Osteocyte (in vitro differentiated cells): ENCODE measurements at places on chromosomes 1 and 21. TPM values are rescaled to one million over a fixed set of nuclear protein-coding genes. Genes with fewer than 3 reads are reported as not detected.

ABCA4 gene
- 6.0 and 6.6 TPM in 2 replicates for total RNA-seq

SELENBP1 gene
- total RNA-seq, result 8.1 and 10.2 TPM in 2 replicates

TFF1 gene
- total RNA-seq, result not detected in 2 replicates

AMY1A gene
- not detected in 2 replicates for total RNA-seq

- peaks cover 3% of the 10 kb centered on the region for H3K4me1 ChIP-seq
- H3K27me3 ChIP-seq, result no peaks in the 10 kb centered on the region
- no peak overlapping the region for H3K27ac ChIP-seq
These were observed 498.0 kb upstream of the NFIA start for GRCh38 chr1:60584371-60584770.

DNA sequence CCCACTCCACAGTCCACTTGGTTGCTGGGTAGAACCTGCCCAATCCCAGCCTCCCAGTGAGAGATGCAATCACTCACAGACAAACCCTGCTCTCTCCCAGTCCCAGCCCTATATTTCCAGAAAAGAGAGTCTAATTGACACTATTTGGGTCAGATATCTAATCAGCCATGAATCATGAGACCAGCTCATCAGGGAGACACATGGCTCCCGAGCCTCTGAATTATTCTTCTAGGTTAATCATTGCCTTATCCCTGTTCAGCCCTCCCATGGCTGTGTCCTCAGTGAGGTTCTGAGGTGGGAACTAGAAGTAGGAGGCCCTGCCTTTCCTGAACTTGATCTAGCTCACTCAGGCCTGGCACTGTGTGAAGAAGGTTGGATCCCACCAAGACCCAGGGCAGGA is 49.9 kb upstream of the ZC3H12A start:
- H3K27ac ChIP-seq, result no peak overlapping the region
- H3K4me1 ChIP-seq, result no peaks in the 10 kb centered on the region
- peaks cover 11% of the 10 kb centered on the region for H3K27me3 ChIP-seq
- H3K36me3 ChIP-seq, result no peaks in the 10 kb centered on the region

DNA sequence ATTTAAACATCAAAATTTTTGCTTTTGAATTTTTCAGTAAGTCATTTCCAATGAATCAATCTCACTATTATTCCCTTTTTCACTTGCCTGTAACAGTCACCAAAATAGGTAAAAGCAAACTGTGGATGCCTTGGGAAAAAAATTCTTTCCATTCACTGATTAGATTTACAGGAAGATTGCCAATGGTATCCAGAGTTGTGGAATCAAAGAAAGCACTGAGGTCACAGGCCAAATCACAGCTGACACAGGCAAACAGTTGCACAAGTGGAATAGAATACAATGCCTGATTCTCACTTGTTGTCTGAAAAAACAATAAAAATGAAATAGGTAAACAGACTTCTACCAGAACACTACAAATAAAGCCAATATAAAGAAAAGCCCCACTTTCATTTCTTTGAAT is 48.4 kb downstream of the LTN1 start:
- H3K4me1 ChIP-seq, result no peaks in the 10 kb centered on the region
- H3K36me3 ChIP-seq, result peaks cover 30% of the 10 kb centered on the region
- H3K27me3 ChIP-seq, result no peaks in the 10 kb centered on the region
- no peak for DNase-seq
- H3K4me3 ChIP-seq, result no peak overlapping the region

GRCh38 chr1:198915327-198916231 is 276.7 kb downstream of the PTPRC start:
- peak overlapping the region; percentile 3 for H3K27ac ChIP-seq
- H3K27me3 ChIP-seq, result no peaks in the 10 kb centered on the region
- DNase-seq, result no peak
- H3K4me3 ChIP-seq, result no peak overlapping the region
- peaks cover 67% of the 10 kb centered on the region for H3K36me3 ChIP-seq

GRCh38 chr1:181133969-181134418 is 45.5 kb downstream of the IER5 start:
- peak overlapping the region; percentile 100 for H3K27ac ChIP-seq
- no peak for DNase-seq
- no peak overlapping the region for H3K4me3 ChIP-seq
- no peaks in the 10 kb centered on the region for H3K36me3 ChIP-seq

DNA sequence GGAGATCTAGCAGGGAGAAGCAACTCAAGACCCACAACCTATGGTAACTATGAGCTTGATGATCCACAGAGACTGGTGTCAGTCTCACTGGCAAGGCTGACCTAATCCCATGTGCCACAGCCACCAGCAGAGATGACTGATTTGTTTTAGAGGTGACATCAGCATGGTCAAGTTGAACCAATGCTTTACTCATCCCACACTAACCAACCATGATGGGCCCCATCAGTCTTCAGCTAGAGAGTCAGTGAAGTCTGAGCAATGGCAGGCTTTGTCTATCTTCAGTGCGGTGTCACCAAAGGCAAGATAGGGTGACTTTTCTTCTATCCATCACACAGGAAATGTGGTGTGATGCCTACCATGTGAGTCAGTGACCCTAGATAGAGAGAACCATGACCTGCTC is 1470.7 kb downstream of the NCAM2 start:
- no peak overlapping the region for H3K27ac ChIP-seq
- no peaks in the 10 kb centered on the region for H3K4me1 ChIP-seq
- H3K36me3 ChIP-seq, result no peaks in the 10 kb centered on the region

DNA sequence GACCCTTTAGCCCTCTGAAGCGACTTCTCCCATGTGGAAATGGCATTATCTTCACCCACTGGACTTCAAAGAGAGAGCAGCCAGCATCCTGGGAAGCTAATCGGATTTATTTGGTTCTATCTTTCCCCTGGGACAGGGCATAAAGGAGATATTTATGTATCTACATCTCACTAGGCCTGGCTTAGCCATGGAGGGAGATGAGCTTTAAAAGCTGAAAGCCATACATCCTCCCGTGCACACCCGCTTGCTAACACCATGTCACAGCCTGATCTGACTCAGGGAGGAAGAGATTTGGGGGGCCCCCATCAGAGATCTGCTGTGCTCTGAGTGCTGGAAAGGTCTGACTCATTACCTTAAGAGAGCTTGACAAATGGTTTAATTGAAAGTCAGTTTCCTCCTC is 155.9 kb downstream of the PLXNA2 start:
- DNase-seq, result no peak
- H3K36me3 ChIP-seq, result peaks cover 8% of the 10 kb centered on the region
- H3K4me1 ChIP-seq, result peaks cover 45% of the 10 kb centered on the region
- no peaks in the 10 kb centered on the region for H3K27me3 ChIP-seq
- no peak overlapping the region for H3K27ac ChIP-seq

GRCh38 chr1:205623646-205624045 is 8.2 kb downstream of the ELK4 start:
- no peak overlapping the region for H3K27ac ChIP-seq
- no peak for DNase-seq
- no peaks in the 10 kb centered on the region for H3K27me3 ChIP-seq
- no peak overlapping the region for H3K4me3 ChIP-seq

DNA sequence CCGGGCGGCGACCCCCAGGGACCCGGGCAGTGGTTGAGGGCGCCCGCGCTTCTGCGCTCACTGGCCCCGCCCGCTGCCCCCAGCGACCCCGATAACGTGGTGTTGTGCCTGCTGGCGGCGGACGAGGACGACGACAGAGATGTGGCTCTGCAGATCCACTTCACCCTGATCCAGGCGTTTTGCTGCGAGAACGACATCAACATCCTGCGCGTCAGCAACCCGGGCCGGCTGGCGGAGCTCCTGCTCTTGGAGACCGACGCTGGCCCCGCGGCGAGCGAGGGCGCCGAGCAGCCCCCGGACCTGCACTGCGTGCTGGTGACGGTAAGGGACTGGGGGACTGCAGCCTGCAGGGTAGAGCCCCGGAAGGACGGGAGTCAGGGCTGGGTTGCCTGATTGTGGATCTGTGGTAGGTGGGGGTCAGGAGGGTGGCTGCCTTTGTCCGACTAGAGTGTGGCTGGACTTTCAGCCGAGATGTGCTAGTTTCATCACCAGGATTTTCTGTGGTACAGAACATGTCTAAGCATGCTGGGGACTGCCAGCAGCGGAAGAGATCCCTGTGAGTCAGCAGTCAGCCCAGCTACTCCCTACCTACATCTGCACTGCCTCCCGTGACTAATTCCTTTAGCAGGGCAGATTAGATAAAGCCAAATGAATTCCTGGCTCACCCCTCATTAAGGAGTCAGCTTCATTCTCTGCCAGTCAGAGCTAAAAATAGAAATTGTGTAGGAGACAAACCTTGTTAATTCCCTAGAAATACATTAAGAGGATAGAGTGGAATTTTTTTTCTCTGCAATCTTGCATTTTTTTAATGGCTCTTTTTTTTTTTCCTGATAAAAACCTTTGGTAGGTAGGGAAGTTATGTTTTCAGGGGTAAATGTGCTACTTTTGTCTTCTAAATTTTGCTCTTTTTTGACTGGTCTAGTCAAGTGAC is 1.5 kb downstream of the GADD45A start:
- peak overlapping the region; percentile 93 for H3K27ac ChIP-seq
- peak overlapping the region; percentile 93 for H3K4me3 ChIP-seq
- peak; percentile 88 for DNase-seq

DNA sequence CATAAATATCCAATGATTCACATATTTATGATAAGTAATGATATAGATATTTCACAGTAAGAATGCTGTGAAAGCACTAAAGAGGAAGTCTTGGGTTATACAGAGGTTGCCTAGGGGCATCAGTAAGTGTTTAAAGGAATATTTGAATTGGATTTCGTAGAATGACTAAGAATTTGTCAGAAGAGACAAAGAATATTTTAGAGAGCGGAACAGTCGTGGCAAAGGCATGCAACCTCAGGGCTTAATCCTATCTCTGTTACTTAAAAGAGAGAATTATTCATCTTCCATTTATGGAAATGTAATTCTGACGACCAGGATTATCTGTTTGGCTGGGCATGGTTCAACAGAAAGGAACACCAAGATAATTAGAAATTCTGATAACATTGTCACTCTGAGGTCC is 171.9 kb upstream of the NR5A2 start:
- DNase-seq, result no peak
- no peaks in the 10 kb centered on the region for H3K36me3 ChIP-seq
- peak overlapping the region; percentile 25 for H3K27ac ChIP-seq
- no peak overlapping the region for H3K4me3 ChIP-seq

DNA sequence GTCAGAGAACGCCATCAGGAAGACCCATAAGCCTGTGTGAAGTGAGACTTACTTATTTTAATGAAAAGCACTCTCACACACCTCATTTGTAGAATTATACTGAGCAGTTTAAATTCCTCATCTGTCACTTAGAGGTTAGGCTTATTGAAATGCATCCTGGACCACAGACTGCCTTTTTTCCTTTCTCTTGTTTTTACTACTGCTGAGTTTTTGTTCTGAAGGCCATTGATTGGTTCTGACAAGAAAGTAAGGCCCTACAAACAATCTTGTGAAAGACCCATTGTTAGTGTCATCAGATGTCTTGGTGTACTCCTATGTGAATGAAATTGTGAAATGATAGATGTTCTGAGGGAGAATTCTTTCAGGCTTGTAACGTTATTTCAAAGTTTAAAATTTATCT is 1343.3 kb upstream of the ADGRL2 start:
- no peaks in the 10 kb centered on the region for H3K36me3 ChIP-seq
- no peak overlapping the region for H3K27ac ChIP-seq
- H3K4me1 ChIP-seq, result no peaks in the 10 kb centered on the region

- no peaks in the 10 kb centered on the region for H3K27me3 ChIP-seq
- H3K4me3 ChIP-seq, result no peak overlapping the region
- H3K27ac ChIP-seq, result peak overlapping the region; percentile 74
- DNase-seq, result no peak
- H3K4me1 ChIP-seq, result peaks cover 43% of the 10 kb centered on the region
These were observed 87.6 kb upstream of the DUSP10 start for GRCh38 chr1:221829327-221830015.

GRCh38 chr1:84619383-84620102 is 45.3 kb upstream of the CTBS start:
- peaks cover 18% of the 10 kb centered on the region for H3K4me1 ChIP-seq
- DNase-seq, result peak; percentile 27
- peak overlapping the region; percentile 62 for H3K27ac ChIP-seq
- no peaks in the 10 kb centered on the region for H3K27me3 ChIP-seq
- H3K36me3 ChIP-seq, result no peaks in the 10 kb centered on the region
- H3K4me3 ChIP-seq, result peak overlapping the region; percentile 44

- H3K27me3 ChIP-seq, result no peaks in the 10 kb centered on the region
- H3K27ac ChIP-seq, result peak overlapping the region; percentile 88
- H3K4me3 ChIP-seq, result peak overlapping the region; percentile 90
- peaks cover 29% of the 10 kb centered on the region for H3K4me1 ChIP-seq
- H3K36me3 ChIP-seq, result no peaks in the 10 kb centered on the region
These were observed 590 bp downstream of the FOXJ3 start for GRCh38 chr1:42334240-42335049.
